Retinal pigment epithelial cell (primary cell): ENCODE measurements at places on chromosomes 3 and 15.

- DNase-seq, result no peak
These were observed 132.8 kb upstream of the ICE2 start for GRCh38 chr15:60611592-60612346.

- no peak for DNase-seq
These were observed 7.7 kb downstream of the PLSCR1 start for GRCh38 chr3:146536681-146537080.

- peak; percentile 89 for DNase-seq
These were observed 1.1 kb upstream of the ZBTB38 start for GRCh38 chr3:141367038-141367730.

DNA sequence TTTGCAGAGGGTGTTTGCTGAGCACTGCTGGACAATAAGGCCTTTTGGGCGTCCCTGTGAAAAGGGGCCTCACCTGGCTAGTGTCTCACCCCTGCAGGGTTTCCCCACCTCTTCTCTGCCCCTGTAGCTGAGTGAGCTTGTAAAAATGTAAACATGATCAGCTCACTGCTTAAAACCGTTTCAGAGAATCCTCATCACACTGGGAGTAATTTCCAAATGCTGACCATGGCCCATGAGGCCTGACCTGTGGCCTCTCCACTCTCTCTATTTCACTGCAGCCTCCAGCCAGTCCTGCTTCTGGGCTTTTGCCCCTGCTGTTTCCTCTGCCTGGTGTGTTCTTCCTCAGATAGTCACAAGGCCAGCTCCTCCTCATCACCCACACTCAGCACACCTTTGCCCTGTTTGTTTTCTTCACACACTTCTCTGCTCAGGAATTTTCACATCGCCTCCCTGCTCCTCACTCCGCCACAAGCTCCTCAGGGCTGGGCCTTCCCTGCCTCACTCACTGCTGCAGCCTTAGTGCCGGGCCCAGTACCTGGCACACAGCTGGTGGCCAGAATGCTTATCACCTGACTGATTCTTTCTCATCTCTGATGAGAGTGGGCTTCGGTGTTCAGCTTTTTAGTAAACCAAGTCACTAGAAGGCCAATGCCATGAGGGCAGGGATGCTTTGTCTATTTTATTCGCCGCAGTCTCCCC is 79.3 kb upstream of the SEC13 start:
- no peak for DNase-seq

GRCh38 chr3:139227165-139227564 is 116.7 kb upstream of the MRPS22 start:
- DNase-seq, result no peak

GRCh38 chr3:37094636-37095035 is 79.7 kb downstream of the LRRFIP2 start:
- no peak for DNase-seq

GRCh38 chr3:122694966-122695365 is 14.3 kb downstream of the PARP14 start:
- no peak for DNase-seq

DNA sequence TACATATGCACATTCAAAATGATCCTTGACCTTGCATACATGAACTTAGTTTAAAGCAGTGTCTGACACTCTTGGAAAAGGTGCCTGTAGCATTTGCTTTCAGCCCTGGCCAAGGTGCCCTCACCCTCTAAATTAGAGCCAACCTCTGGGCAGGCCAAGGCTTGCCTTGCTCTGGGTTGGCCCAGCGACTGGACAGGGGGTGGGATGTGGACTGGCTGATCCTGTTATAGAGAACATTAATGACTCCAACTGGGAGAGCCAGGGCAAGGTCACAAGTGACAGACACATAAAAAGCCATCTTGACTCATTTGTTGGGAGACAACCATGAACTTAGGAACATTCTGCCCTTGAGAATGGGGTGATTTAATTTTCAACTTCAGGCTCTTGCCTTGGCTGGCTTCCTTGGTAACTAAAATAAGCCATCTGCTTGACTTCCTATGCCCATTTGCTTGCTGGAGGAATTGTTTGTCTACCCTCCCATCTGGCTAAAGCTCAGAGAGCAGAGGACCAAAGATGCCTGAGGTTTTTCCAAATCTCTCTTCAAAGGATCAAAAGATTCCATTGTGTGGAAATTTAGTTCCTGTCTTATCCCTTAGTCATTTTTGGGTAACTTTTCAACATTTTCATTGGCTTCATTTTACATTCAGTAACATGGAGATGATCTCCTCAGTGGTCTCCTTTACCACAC is 403.7 kb downstream of the SOX2 start:
- no peak for DNase-seq

GRCh38 chr3:49567406-49567805 is 13.1 kb downstream of the BSN start:
- DNase-seq, result no peak

DNA sequence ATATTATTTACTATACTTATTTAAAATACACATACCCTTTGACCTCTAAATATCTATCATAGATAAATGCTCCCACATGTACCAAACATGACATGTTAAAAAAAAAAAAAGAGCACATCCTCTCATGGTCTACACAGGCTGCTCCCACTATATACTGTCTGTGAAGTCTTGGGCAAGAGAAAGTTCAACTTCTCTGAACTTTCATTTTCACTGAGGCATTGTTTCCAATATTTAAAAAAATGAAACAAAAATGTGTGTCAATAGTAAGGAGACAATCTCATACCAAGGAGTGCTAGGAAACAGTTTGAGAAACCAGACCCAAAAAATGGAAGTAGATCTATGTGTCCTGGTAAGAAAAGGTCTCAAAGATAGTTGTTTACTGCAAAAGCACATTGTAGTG is 29.3 kb downstream of the SLC4A7 start:
- DNase-seq, result no peak

- no peak for DNase-seq
These were observed 147.0 kb upstream of the NR2F2 start for GRCh38 chr15:96183514-96183850.

DNA sequence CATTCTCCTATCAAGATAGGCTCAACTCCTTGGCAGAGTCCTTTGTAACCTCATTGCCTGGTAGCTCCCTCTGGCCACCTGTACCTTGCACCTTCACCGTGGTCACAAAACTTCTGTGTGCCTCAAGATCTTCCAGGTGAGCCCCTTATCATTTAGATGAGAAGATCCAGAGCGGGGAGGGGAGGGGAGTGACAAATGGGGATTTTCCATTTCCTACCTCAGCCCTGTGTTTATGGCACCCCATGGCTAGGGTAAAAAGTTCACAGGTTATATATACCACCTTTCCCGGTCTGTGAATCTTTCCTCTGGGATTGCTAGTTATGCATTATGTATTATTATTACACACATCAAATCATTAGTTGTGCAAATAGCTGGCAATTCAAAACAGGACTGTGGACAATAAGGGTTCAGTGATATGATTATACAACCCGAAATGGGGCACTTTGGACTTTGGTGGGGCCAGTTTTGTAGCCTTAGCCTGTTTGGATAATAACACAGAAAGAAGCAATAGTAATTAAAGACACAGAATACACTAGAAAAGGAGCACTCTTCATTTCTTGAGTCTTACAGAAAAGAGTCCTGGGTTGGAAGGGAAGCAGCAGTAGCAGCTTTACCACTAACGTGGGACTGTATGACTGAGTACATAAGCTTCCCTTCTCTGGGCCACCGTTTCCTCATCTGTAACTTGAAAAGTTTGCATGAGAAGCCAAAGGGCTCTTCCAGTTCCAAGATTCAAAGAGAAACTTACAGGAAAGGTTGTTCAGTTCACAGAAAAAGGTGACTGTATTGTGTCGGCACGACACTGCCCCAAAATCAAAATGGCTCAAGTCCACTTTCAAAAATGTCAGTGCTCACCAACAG is 7.1 kb downstream of the TLE3 start:
- DNase-seq, result no peak

DNA sequence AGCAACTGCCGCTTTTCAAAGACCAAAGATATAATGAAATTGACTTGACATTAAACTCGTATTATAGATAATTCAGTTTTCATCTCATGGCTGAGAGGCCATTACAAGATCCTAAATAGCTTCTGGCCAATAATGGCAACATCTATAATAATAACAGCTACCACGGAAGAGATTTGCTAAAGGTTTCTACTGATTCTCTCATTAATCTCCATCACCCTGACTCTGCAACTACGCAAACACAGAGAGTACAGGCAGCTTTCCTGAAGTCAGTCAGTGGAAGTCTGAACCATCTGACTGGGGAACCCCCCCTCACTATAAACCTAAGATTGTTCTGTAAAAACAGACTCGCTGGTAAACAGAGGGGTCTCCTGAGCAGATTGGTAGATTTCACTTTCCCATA is 257.1 kb downstream of the MAGI1 start:
- no peak for DNase-seq

DNA sequence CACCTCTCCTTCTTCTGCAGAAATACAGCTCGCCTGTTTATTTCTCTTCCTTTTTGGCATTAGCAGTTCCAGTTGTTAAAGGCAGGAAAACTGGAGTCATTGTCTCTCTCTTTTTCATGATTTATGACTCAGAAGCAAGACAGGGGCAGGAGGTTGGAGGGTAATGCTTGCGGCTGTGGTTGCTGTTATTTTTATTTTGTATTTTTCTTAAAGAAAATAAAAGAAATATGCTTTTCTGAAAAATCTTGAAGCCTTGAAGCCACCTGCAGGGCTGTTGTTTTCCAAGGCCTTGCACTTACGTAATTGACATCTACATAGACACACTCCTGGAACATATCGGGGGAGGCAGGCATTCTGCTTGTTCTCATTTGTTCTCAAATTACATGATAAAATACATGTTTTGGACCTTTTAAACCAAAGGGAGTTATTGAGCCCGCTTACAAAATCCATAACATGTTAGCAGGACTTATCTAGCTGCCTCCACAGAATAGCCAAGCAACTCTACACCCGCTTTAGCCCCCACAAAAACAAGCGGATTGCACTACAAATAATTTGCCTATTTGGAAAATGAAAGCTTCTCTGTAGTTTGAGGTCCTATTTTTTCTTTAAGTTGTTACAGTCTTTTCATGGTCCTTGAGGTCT is 1004.6 kb upstream of the NR2F2 start:
- DNase-seq, result no peak

GRCh38 chr15:63564093-63564492 is 33.1 kb upstream of the FBXL22 start:
- no peak for DNase-seq

GRCh38 chr3:139939681-139940190 is 4.8 kb downstream of the CLSTN2 start:
- no peak for DNase-seq

GRCh38 chr15:64286473-64286872 is 69.5 kb downstream of the CSNK1G1 start:
- DNase-seq, result no peak

DNA sequence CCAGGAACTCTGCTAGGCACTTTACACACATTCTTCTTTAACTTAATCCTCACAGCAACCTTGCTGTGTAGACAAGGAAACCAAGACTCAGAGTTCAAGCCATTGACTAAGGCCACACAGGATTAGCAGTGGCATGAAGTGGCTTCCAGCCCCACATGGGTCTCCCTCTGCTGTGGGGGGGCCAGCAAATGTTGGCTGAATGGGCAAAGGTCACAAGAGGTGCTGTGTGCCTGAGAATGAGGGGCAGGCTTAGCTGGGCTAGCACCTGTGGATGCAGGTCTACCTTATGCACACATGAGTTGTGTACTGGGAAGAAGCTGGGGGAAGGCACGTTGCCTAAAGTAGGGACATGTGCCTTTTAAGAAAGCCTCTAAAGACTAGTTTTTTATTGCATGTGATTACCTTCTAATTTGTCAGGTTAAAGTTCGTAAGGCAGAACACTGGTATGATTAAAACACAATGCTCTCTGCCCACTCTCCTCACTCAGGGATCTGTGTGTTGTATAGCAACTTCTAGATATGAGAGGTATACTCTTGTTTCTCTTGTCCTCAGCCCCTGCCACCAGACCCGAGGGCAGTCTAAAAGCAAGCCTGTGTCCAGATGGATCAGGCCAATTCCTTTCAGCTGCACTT is 10.9 kb downstream of the BAHD1 start:
- no peak for DNase-seq

GRCh38 chr15:98722209-98722608 is 73.9 kb downstream of the IGF1R start:
- DNase-seq, result no peak

DNA sequence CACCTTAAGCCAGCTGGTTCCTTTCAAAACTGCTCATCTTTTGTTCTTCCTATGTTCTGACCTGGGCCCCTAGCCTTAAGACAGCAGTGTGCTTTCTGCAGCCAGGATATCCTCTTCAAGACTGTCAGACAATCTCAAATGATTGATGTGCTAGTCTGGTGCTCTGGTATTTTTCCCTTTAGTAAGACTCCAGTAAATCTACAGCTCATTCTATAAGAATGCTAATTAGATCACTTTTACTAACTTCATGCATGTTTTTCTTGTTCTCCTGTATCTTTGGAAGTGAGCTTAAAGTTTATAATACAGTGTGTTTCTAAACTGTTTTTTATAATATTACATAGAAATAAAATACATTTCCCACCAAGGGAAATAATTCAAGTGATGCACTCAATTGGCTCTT is 220.9 kb upstream of the NANOGP8 start:
- peak; percentile 51 for DNase-seq

DNA sequence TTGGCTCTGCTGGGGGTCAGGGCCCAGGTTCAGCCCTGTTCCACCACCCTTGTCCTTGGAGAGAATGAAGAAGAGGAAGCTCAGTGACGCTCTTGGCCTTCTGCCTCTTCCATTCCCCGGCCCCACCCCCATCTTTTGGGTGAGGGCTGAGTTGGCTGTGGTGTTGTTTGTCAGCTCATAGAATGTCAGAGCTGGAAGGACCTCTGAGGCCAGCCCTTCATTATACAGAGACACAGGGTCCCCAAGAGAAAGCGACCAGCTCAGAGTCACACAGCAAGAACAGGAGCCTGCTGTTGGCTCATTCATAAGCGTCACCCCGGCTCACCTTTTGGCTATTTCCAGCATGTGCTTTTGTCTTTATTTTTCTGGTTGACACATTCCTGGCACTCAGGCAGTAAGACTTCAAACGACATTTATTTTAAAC is 68.2 kb downstream of the AAGAB start:
- DNase-seq, result no peak

DNA sequence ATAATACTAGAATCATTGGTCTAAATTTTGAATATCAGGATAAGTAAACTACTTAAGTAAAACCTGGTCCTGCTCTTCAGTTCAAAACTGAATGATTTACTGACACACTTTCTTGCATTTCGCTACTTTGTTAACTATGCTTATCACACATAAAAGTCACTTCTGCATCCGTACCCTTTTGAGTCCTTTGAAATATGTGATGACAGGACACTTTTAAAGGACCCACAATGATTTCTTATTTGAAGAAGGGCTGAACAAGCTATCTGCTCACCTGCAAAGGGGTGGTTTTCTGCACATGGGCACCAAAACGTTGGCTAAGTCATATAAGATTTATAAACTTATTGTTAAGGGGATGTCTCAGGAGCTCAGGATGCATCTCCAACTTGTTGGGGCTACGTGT is 15.0 kb downstream of the GATM start:
- DNase-seq, result no peak

- no peak for DNase-seq
These were observed 158.3 kb upstream of the CGNL1 start for GRCh38 chr15:57217778-57218598.
